ENCODE measurements at places on chromosomes 2 and 18.

DNA sequence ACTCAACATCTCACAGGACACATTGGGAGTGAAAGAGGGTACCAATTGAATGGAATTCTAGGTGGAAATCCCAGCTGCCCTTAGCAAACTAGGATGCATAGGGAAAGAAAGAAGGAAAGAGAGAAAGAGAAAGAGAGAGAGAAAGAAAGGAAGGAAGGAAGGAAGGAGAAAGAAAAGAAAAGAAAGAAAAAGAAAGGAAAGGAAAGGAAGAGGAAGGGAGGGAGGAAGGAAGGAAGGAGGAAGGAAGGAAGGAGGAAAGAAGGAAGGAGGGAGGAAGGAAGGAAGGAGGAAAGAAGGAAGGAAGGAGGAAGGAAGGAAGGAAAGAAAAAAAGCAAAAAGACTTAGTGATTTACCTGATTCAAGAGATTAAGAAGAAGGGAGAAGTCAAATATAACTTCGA, 143.9 kb downstream of the SS18 start:
- DNase-seq = no peak

DNA sequence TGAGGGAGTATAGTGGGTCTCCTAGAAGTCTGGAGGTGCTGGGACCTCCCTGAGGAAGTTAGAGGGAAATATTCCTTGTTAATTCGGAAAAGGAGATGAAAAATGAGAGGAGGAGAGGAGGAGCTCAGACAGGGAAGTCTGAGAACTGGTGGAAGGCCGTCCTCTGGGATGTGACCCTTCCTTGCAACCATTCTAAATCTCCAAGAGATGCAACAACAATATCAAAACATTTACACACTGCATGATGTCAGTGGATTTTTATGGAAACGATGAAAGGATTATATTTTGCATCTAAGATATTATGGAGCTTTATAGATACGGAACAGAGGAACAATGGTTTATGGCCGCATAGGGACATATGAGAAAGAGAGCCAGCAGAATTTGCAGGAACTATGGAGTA, 49.8 kb upstream of the COBLL1 start:
- no peak for DNase-seq

DNA sequence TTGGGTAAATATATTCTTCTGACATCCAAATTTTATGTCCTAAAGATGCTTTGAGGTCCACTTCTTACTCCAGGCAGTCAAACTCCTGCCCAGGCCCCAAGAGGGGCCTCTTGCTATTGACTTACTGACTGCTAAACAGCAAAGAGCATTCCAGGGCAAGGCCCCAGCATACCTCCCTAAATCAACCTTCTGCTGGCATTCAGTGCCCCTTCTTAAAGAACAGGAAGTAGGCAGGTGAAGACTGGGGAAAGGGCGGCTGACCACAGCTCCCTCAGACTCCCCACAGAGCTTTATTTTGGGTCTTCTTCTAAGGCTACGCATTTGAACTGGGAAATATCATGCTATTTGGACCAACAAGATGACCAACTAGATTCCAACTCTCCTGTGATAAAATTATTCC, 68.9 kb downstream of the USP40 start:
- DNase-seq = no peak

DNA sequence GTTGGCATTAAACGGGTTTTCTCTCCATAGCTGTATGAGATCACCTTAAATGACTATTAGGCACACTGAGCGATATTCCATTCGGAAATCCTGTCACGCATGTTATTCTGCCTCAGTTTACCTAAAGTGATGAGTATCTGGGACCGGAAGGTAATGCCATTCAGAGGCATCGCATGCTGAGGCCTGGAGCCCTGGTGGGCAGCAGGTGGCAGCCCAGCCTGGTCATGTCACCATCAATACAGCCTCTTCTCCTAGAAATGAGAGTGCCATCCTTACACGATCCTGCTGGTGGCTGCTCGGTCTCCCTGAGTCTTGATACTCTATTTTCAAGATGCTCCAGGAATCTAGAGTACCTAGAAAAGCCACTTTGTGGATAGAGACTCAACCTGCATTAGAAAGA, 119.8 kb downstream of the EIPR1 start:
- no peak for DNase-seq

DNA sequence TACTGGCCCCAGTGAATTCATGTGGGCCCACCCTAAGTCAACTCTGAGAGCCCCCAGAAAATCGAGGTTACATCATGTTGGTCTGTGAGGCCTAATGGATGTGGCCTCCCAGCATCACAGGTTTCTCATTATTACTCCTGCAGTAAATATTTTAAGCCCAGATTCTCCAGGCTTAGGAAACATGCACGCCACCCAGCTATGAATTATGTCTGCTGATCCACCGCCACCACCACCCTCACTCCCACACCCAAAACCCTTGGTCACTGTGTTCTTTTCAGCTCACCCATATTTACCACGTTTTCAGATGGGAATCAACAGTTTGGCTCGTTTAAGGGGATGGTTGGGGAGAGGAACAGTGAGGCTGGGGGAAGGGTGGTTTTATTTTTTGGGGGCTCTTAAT, 128.6 kb downstream of the NCK2 start:
- DNase-seq = no peak

DNA sequence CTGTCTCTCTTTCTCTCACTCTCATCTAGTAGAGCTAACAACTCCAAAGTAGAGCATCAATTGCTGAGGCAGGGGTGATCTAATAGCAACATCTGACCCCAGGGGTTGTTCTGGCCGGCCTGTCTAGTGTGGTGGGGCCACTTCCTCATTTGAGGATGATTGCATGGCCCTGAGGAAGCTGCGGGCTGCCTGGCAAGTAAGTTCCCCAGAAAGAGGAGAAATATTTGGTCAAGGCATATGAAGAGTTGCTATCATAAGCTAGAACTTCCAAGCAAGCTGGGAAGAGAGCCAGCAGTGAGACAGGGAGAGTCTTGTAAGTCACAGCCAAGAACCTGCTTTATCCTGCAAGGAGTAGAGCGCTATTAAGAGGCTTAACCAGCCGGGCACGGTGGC, 50.8 kb upstream of the TMEM87B start:
- DNase-seq = no peak

GRCh38 chr2:171923206-171923605, 945 bp downstream of the HAT1 start:
- no peak for DNase-seq

GRCh38 chr18:71727909-71728308, 816.2 kb downstream of the CBLN2 start:
- DNase-seq = no peak

DNA sequence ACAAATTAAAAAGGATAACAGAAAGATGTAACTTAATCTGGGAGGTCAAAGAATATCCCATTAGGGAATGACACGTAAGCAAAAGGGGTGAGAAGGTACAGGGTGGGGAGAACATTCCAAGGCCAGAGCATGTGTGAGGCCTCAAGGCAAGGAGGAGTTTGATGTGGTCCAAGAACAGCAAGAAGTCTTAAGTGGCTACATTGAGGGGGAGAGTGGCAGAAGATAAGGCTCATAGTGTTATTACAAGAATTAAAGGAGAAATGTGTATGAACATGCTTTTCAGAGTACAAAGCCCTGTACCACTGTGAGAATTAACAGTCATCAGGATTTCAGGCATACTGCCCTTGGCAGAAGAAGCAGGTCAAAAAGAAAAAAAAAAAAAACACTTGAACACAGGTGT, 174.4 kb upstream of the ERBB4 start:
- no peak for DNase-seq

- DNase-seq = no peak
These were observed 125.8 kb upstream of the MYO3B start for GRCh38 chr2:170052151-170052550.

GRCh38 chr18:36083729-36084128, 16.4 kb upstream of the RPRD1A start:
- no peak for DNase-seq

DNA sequence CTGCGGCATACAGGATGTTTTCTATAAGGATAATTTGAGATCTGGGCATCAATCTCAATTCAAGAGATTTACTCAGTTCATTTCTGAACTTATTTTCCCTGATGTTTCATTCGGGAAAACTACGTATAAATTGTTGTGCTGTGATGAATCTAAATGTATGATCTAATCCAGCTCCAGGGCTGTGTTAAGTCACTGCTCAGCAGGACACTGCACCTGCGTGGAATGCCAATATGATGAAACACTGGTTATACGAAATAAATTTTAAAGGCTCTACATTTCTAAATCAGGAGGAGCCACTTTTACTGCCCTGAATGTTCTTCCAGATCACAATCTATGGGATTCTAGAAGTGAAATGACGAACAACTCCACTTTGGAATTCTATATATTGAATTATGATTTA, 259.0 kb downstream of the HNMT start:
- no peak for DNase-seq

- DNase-seq = no peak
These were observed 94.0 kb upstream of the ACVR1C start for GRCh38 chr2:157722580-157723234.

- no peak for DNase-seq
These were observed 735.7 kb upstream of the SLC8A1 start for GRCh38 chr2:41187376-41188122.

GRCh38 chr2:176751314-176752227, 461.0 kb upstream of the HNRNPA3 start:
- DNase-seq = no peak

DNA sequence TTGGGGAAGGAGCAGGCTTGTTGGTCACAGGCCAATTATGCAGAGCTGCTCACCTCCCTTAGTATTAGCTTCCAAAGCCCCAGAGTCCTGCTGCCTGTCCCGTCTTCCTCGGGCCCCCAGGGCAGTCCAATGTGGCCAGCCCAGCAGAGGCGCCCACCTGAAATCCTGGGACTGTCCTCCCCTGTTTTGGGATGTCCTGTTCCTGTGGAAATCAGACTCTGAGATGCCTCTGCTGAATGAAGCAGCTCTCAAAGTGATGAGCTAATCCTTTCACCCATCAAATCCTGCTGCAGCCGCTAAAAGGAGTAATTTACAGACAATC, 105.3 kb downstream of the CABLES1 start:
- no peak for DNase-seq

DNA sequence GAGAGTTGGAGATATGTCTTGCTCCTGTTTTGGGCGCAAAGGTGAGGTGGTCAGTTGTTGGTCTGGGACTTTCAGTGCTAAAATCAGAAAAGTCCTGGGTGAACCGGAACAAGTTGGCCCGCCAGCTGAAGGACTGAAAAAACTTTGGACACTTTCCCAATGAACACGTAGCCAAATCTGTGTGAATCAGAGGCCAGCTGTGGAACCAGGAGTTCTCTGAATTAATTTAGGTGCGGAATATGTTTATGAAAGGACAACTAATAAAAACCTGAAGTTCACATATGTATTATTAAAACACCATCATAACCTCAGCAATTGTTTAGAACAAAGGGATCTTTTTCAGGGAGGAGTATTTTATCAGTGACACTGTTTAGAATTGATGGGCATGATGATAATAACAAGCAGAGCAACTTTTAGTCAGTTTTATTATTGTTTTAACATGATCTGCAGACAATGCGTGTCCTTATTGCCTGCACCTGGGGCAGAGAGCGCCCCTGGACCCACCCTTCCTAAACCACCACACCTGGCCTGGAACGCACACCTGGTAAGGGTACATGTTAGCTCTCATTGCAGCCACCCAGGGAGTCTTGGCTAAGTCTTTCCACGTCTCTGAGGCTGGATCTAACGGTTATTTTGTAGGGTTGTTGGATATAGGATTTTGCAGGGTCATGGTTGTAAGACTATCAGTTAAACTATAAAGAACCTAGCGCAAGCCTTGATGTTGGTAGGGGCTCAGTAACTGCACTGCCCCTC, 9.9 kb upstream of the ODC1 start:
- no peak for DNase-seq

GRCh38 chr2:206611191-206611590, 31.1 kb upstream of the FAM237A start:
- DNase-seq = no peak

- DNase-seq = no peak
These were observed 102.6 kb upstream of the DAPL1 start for GRCh38 chr2:158692372-158693103.

DNA sequence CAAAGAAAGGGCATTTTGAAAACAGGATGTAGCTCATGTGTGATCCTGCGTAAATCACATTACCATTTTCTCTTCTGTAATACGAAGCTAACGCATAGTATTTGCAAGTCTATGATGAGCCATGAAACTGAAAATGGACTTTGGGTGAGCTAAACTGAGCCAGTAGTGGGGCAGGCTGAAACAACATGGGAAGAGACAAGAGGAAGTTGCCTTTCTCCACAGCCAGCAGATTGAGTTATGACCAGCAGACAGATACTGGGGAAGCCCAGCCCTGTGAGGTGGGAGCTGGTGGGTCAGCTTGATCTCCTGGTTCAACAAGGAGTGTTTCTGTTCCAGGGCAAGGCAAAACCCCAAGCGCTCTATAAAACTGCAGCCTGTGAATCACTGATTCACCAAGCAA, 11.8 kb downstream of the CYRIA start:
- DNase-seq = no peak

DNA sequence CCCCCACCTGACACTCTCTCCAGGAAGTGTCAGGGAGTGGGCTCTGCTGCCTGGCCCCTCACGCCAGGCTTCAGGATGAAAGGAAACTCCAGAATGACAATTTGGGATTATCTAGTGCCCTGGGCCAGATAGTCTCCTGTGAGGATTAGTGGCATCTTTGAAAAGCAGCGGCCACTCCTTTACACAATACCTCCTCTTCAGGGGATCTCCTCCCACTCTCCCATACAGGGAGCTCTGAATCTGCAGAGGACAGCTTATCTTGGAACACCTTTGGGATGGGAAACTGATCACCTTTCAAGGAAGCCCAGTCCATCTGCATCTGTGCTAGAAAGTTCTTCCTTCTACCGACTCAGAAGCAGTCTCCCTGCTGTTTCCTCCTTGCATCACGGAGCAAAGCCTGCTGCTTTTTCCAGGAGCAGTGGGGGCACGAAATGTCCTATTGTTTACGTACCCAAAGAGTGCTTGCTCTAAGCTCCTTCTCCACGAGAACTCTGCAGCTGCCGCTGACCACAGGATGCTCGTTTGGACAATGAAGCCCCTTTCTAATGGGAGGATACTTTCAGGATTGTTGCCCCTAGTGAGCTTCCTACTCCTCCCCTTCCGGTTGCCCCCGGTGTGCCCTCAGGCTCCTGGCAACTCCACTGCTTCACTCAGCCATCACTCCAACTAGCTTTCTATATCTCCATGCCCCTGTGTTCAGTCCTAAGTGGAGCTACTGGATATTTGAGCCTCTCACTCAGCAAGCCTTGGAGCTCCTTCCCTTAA, 31.5 kb downstream of the SIX3 start:
- no peak for DNase-seq

Data from stimulated activated CD4-positive, alpha-beta T cell treated with anti-CD3 and anti-CD28 coated beads, Interleukin-2, amount 100 ng/mL, for 48 hours (primary cell).